ENCODE measurements at places on chromosomes 1 and 21. TPM values are rescaled to one million over a fixed set of nuclear protein-coding genes. Genes with fewer than 3 reads are reported as not detected.
A peak's percentile ranks its signal among the peaks of the same experiment; 100 is the strongest.

The BARHL2 gene
- total RNA-seq = not detected

The OR10Z1 gene
- not detected for total RNA-seq

The SLC44A3 gene
- total RNA-seq = 49.6 TPM

The MYCL gene
- total RNA-seq = 4.2 TPM

The CSF3R gene
- total RNA-seq = 13.3 TPM

The UBASH3A gene
- 2.7 TPM for total RNA-seq

The GUK1 gene
- total RNA-seq = 221 TPM

DNA sequence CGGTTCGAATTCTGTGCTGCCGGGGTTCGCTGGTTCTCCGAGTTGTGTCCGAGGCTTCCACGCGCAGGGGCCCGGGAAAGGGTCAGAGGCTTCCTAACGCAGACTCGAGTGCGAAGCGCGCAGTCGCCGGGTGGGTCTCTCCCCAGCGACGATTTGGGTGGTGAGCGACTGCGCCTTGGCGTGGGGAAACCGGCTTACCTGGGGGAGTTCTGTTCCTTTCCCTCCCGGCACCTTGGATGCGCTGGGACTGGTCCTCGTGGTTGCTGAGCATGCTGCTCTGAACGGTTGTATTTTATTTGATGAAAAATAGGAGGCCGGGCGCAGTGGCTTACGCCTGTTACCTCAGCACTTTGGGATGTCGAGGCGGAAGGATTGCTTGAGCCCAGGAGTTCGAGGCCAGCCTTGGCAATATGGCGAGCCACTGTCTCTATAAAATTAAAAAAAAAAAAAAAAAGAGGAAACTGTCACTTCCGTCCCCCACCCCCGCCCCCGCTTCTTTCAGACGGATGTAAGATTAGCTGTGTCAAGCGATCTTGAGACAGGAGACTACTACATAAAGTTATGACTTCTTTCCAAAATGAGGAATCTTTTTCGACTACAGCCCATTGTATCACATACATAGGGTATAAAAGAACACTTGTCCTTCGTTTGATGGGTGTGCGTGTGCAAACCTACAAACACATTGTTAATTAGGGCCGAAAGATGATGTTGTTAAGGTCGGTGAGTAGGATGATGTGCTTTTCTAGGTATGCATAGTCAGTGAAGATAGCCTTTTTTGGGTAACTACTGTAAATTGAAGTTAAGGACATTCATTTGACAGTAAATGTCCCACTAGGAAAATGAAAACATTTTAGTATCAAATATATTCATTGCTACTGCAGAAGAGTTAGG, at the start of gene CCDC18:
CCDC18 (plus strand) TSS at position 2 of the 891 bp plus-strand sequence. CDS start 2,638 bp downstream, outside the sequence.
- no peak for DNase-seq

DNA sequence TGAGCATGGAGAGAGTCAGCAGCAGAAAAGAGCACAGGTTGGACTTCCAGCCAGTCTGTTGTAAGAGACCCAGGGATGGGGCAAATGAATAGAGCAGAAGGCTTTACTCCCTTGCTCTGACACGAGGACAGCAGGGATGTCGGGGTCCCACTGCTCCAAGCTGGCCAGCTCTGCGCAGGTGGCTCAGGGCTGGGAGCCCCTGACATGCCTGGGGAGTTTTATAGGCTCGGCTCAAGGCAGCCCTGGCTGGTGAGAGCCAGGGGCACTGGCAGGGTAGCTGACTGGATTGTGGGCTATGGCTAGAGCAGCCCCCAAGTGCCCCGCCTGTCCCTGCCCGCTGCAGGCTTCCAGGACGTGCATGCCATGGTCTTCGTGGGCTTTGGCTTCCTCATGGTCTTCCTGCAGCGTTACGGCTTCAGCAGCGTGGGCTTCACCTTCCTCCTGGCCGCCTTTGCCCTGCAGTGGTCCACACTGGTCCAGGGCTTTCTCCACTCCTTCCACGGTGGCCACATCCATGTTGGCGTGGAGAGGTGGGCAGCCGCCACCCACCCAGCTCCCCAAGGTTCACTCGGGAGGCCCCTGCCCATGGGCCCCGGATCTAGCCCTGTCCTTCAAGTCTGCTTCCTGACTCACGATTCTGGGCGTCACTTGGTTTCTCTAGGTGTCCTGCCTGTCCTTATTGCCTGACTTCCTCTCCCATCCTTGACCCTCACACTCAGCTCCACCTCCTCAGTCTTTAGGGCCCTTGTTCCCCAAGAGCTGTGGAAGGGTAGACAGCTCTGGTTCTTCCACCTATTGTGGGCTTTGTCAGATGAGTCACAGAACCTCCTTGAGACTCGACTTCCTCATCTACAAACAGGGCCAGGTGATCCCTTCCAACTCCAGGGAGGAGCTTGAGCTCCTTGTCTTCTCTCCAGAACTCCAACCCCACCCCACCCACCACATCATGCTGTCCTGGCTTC, 8.2 kb downstream of the RHBG start:
- no peak for DNase-seq

- DNase-seq = no peak
Observed at GRCh38 chr1:219350172-219350931, 176.7 kb downstream of the LYPLAL1 start.

- DNase-seq = peak; percentile 63
Observed at GRCh38 chr1:48105165-48105564, 108.0 kb upstream of the TRABD2B start.

- DNase-seq = no peak
Observed at GRCh38 chr1:40965531-40965930, 14.0 kb upstream of the CTPS1 start.

DNA sequence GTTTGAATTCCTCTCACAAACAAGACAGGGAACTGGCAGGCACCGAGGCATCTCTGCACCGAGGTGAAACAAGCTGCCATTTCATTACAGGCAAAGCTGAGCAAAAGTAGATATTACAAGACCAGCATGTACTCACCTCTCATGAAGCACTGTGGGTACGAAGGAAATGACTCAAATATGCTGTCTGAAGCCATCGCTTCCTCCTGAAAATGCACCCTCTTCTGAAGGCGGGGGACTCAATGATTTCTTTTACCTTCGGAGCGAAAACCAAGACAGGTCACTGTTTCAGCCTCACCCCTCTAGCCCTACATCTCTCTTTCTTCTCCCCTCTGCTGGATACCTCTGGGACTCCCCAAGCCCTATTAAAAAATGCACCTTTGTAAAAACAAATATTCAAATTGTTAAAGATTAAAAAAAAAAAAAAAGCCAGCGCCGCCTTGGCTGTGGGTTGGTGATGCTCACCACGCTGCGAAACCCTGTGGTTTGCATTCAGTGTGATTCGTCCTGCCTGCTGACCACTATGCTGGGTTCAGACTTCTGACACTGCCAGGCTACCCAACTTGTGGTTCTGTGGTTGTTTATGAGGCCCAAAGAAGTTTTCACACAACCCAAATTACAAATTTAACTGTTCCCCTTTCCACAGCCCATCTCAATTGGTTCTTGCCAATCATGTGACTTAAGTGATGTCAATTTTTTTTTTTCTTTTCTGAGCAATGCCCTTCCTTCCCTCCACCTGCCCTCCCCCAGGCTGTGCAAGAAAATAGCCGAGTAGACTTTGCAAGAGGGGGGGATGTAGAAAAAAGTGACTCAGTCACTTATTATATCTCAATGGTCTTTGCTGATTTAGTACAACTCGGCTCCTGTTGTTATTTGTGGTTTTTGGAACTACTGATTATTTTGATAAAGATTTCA, at the start of gene RUNX1:
RUNX1 (minus strand) TSS at position 597 of the 912 bp plus-strand sequence.
- no peak for DNase-seq

- DNase-seq = peak; percentile 26
Observed at GRCh38 chr21:41446586-41446985, 20.5 kb downstream of the MX1 start.

DNA sequence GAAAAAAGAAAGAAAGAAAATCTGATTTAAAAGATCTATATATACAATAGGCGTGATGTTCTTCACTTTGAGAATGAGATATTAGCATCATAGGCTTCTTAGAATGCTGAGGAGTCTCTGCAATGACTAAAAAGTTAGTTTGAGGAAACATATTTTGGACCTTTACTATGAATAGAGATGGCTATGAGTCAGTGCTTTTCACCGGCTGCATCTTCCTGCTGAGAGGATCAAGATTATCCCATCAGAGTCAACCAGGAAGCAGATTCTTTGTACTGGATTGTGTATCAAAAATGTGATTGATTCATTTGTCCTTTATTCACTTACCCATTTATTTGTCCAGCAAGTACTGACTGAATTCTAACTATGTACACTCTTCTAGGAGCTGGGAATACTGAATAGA, 144.2 kb downstream of the KCNK2 start:
- DNase-seq = no peak

- no peak for DNase-seq
Observed at GRCh38 chr1:203791498-203791897, 3.9 kb upstream of the ZBED6 start.

DNA sequence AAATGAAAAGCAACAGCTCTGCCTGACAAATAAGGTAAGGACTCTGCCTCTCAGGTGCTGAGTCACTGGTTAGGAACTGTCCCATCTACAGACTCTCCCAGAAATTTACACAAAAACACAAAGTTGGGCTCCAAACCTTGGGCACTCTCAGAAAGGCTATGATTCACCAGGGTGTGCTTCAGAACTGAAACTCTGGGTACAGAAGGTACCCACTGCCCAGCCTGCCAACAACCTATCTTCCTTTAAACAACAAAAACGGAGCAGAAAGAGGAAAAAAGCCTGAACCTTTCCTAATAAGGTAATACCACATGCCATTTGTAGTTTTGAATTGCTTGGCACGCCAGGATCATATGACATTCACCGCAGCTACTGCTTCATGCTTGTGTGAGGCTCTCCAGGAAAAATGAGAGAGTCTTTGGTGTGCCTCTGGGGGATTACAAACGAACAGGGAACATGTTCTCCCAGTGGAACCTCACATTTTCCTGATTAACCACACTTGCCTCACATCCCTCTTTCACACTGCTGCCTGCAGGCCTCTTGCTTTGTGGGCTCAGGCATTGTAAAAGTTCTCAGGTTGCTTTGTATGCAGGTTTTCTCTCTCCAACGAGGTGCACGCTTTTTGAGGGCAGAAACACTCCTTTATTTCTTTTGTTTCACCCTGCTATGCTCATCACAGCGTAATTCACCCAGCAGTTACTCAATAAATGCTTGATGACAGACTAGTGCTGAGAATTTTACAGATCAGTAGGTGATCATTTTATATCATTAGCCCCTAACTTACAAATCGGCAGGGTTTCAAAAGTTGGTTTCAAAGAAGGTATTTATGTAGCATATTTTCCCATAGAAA, 65.1 kb downstream of the GADD45A start:
- peak; percentile 60 for DNase-seq

DNA sequence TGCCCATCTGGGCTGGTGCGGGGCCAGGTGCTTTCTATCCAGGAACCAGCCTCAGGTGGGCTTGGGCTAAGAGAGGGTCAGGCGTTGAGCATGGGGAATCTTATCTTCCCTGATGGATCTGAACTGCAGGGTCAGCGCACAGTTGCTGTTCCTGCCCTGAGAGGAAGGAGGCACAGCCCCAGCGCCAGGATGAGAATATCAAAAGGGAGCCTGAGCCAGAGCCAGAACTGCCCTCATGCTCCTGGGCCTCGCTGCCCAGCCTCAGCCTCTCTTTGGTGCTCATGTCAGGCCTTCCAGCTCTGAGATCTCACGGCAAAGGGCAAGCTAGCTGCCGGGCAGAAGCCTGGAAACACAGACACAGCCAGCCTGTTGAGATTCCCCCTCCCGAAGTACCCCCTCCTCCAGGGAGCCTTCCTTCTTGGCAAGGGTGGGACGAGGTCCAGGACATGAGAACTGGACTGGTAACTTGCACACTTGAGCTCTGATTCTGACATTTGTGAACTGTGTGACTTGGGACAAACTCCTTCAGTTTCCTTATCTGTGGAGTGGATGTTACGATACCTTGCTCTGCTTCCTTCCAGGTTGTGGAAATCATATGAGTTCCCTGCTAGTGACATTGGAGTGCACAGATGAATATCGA, 1.2 kb upstream of the LAD1 start:
- DNase-seq = no peak

DNA sequence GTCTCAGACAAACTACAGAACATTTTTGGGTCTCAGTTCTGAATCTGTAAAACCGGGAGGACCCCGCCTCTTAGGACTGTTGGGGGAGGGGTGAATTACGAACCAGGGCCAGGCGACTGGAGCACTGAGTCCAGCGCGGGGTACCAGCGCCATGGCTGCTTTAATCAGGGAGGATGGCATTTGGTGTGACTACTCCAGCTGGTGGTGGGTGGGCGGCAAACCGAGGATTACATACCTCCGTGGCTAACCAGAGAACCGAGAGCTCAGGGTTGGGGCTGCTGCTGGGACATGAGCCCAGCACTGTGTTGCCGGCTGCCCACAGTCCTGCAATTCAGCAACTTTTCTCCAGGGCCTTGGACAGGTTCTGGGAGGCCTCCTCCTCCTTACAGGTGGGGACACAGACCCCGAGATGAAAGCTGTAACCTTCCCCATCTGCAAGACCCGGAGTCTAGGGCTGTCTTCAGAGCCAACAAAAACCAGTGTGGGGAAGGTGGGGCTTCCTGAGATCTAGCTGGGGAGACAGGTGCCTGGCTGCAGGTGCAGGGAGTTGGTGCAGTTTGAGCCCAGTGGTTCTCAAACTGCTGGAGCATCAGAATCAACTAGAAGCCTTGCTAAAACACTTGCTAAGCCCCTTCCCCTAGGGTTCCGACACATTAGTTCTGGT, 273.5 kb downstream of the FOXD2 start:
- DNase-seq = no peak

DNA sequence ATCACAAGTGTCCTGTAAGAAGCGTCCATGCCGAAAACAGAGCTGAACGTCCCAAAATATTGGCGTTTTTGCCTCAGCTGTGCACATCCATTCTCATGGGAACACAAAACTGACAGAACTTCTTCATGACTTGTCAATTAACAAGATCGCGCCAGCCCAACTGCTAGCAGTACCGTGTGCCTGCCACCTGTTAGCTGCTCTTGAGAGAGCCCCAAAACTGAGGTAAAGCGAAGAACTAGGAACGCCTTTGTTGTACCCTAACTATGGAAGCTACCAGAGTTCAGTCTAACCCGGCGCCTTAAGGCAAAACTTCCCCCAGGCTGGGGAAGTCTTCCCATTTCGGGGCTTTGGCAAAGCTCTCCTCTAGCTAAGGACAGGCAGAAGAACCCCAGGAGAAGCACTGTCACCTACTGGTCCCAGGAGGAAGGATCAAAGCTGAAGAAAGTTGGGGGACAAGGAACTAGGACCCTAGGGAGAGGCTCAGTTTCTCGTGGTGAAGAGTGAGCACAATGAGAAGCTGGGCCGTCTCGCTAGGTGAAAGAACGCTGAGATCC, 719 bp downstream of the EYA3 start:
- no peak for DNase-seq

GRCh38 chr1:170520601-170521000, 11.4 kb upstream of the GORAB start:
- no peak for DNase-seq

DNA sequence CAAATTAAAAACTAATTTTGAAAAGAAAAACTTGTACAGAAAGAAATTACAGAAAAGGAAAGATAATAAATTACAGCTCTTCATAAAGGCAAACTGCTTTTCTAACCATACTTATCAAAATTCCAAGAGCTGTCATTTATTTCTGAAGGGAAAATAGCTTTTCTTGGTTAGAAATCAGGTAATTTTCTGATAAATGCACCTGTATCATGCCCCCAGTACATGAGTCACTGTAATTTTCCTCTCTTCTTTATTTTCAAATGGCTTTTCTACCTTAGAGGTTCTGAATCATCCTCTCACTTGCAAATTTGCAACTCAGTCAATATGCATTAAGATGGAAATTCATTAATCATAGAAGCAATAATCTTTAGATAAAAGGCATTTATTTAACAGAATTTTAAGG, 100.1 kb downstream of the SLC35F3 start:
- no peak for DNase-seq

GRCh38 chr1:228226956-228227791, 19.3 kb downstream of the OBSCN start:
- DNase-seq = peak; percentile 24

- DNase-seq = no peak
Observed at GRCh38 chr1:212918824-212919223, 31.5 kb upstream of the VASH2 start.

- DNase-seq = no peak
Observed at GRCh38 chr1:244085891-244086290, 34.8 kb downstream of the ZBTB18 start.

Data from kidney (tissue), 22 donors.